ENCODE measurements at places on chromosomes 5 and 9. TPM values are rescaled to one million over a fixed set of nuclear protein-coding genes. Genes with fewer than 3 reads are reported as not detected.

FAT2 gene
- 3.3 TPM for total RNA-seq

NR6A1 gene
- 1.6 TPM for total RNA-seq

ECM2 gene
- 3.3 TPM for total RNA-seq

SPOCK1 gene
- 37.9 TPM for total RNA-seq

DNA sequence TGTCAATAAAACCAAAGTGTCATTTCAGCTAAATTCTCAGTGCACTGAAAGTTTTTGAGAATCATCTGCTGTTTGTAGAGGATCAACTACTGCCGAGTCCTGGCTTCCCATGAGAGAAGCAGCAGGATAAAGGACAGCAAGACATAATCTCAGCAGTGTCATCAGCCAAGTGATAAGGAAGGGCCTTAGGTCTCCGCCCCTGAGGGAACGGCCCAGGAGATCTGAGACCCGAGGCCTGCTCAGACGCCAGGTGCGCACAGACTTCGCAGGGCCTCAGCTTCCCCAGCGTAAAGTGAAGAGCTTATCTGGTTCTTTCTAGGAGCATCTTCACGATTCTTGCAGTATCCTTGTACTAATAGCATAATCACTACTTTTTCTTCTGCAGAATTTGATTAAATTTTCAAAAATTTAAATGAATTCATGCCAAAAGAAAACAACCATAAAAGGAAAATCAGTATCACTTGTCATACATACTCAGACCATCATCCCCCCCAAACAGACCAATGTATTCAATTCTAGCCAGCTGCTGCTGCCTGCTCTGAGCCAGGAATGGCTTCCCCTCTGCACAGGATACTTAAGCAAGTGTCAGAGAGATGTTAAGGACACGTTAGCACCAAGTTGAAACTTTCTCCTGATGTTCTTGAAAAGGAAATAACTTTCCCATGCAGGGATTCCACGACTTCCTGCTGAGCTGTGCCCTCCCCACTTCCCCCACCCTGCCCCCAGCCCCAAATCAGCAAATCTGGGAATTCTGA, 2.2 kb downstream of the GFPT2 start:
- DNase-seq: no peak

DNA sequence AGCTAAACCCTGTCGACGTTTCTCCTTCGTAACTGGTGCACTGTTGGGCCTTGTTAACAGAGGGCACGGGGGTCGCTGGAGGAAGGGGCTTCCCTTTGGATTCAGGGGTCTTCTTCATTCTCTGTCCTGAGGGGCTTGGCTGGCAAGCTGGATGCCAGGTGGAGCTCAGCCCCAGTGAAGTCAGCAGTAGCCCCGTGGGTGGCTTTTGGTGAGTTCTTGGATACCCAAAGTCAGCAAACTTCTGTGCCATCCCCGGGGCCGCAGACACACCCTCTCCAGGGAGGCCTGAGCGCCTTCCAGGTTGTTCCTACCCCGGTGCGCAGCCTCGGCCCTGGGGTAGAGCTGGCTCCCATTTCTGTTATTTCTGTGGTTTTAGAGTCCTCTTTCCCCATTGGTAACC, 12.3 kb upstream of the OBP2A start:
- DNase-seq: no peak

CTNNAL1 gene
- 7.3 TPM for total RNA-seq

GRCh38 chr5:59559847-59560246, 333.7 kb downstream of the PDE4D start:
- no peak for DNase-seq

GRCh38 chr9:20387062-20387461, 235.2 kb downstream of the MLLT3 start:
- DNase-seq: no peak

ZNF618 gene
- 4.9 TPM for total RNA-seq

GRCh38 chr5:41843456-41844370, 26.5 kb downstream of the OXCT1 start:
- DNase-seq: no peak

DNA sequence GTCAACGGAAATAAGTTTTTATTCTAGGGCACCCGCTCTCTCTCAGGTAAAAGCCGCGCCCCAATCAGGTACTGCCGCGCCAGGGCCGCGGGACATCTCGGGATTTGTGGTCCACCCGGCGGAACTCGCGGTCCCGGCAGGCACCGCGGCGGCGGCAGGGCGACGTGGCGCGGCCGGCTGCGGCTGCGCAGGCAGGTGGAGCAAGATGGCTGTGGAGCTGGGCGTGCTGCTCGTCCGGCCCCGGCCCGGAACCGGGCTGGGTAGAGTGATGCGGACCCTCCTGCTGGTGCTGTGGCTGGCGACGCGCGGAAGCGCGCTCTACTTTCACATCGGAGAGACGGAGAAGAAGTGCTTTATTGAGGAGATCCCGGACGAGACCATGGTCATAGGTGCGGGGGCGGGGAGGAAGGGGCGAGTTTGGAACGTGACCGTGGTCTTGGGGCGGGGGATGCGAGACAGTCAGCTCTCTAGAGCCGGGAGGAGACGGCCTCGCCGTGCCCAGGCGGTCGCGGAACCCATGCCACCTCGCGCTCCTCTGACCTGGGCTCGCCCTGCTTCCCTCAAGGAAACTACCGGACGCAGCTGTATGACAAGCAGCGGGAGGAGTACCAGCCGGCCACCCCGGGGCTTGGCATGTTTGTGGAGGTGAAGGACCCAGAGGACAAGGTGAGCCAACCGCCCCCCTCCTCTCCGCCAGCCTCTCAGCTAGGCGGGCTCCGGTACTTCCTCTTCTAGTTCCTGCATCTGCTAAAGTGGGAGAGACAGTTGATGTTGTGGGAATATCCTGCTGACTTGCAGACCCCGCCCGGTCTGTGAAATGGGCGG, at the start of gene TMED9:
TMED9 (plus strand) TSS at position 194 of the 825 bp plus-strand sequence; CDS start at position 206, 12 bp downstream.
- DNase-seq: peak; percentile 88

DNA sequence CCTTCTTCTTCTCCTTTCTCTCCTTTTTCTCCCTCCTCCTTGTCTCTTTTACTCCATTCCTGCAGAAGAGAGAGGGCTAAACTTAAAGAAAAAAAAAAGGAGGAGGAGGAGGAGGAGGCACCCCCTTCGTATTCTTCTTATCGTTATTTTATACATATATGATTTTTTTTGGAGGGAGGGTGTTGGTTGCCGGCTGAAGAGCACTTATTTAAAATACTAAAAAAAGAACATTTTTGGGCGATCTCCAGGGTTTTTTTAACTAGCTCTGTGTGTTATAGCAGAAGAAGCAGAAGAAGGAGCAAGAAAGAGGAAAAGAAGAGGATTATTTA, 381 bp downstream of the NR2F1 start:
- DNase-seq: no peak

DNA sequence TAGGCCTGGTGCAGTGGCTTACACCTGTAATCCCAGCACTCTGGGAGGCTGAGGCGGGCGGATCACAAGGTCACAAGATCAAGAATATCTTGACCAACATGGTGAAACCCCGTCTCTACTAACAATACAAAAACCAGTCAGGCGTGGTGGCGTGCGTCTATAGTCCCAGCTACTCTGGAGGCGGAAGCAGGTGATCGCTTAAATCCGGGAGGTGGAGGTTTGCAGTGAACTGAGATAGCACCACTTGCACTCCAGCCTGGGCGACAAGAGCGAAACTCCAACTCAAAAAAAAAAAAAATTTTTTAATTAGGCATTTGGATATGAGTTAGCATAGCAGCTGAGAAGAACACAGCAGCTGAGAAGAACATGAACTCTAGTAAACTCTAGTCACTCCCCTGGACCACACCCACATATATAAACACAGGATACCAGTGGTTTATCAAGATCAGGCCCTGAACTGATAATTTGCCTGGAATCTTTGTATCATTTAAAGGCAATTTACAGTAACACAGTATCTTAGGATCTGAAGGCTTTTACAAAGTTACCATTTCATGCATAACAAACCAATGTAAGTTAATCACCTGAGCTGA, 4.6 kb upstream of the UGCG start:
- no peak for DNase-seq

DNA sequence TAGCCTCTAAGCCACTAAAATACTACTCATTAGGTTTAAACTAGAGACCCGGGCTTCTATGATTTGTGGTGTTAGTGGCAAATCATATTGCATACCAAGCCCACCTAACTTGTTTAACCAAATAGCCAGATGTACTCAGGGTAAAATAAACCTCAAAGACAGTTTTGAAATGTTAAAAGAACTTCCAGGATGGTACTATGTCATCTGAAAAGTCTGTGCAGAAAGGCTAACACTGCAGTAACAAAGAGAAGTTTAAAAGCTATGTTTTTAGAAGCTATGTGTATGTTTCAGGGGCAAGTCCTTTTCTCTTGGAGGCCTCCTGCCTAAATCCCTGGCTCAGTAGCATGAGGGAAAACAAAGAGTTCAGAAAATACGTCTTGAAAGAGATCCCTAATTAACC, 84.9 kb upstream of the IL7R start:
- DNase-seq: no peak

DNA sequence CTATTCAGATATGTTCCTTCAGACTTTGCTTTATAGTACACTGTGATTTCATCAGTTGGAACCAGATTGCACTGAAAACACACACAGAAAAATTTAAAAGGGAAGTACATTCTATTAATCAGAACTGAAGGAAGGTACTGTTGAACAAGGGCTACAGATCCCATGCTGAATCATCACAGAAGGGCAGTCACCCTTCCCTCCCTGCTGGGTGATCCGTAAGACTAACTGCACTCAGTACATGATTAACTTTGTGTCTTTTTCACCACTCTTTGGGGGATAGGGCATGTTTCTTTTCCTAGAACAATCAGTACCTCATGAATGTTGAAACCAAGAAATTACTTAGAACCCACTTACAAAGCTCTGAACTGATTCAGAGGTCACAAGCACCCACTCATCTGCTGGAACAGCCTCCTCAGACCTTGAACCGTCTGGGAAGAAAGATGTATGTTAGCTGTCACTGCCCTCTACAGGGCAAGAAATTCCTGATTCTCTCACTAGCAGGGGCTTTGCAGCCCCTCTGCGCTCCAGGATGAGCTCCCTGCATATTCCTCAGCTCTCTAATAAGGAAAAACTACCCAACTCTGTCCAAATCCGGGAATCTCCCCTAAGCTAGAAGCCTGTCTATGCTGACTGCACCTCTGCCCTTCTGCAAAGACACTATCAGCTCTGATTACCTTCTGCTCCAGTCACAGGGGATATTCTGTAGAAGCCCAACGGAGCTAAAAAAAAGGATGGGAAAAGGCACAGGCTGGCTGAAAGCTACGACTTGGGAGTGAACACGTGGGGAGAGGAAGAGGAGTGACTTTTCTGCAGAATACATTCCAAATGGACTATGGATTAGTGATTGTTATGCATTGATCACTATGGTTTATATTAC, 51.0 kb downstream of the IARS1 start:
- DNase-seq: no peak

GABRA1 gene
- total RNA-seq: 29.8 TPM

LURAP1L gene
- 1.6 TPM for total RNA-seq

GRCh38 chr5:55073211-55073610, 29.2 kb upstream of the GZMA start:
- DNase-seq: no peak

DNA sequence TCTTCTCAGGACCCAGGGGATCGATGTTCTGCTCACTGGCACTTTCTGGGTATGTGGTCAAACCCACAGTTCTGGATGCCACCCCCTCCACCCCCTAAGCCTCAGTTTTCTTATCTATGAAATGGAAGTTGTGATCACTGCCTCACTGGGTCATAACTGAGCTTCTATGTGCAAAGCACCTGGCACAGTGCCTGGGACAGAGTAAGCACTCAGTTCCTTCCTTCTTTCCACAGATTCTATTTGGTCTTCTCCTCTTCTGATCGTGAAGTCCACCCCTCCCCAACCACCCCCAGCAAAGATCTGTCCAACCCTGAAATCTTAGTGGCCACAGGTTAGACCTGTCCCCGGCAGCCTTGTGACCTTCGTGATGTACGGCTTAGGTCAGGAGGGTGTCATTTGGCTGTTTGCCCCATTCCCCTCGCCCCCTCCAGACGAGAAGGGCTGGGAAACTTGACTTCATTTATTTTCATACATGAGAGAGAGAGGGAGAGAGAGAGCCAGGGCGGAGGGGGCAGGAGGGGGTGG, 181.4 kb downstream of the FGF18 start:
- no peak for DNase-seq

DNA sequence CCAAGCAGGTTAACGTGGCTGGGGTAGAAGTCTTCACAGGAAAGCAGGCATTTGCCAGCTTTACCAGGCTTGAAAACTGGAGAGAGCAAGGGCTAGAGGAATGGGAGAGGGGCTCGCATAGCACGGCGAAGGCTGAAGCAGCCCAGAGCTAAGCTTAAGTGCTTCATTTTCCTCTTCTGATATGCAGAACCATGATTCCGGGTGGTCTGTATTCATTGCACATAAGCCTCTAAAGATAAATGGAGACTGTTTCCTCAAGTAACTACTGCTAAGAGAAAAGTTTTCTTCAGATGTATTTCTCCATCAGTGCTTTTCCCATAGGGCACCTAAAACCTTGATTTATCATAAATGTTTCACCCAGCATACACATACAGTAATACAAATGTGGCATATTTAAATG, 414.1 kb downstream of the MLLT3 start:
- DNase-seq: no peak

OSMR gene
- total RNA-seq: 0.82 TPM

DNA sequence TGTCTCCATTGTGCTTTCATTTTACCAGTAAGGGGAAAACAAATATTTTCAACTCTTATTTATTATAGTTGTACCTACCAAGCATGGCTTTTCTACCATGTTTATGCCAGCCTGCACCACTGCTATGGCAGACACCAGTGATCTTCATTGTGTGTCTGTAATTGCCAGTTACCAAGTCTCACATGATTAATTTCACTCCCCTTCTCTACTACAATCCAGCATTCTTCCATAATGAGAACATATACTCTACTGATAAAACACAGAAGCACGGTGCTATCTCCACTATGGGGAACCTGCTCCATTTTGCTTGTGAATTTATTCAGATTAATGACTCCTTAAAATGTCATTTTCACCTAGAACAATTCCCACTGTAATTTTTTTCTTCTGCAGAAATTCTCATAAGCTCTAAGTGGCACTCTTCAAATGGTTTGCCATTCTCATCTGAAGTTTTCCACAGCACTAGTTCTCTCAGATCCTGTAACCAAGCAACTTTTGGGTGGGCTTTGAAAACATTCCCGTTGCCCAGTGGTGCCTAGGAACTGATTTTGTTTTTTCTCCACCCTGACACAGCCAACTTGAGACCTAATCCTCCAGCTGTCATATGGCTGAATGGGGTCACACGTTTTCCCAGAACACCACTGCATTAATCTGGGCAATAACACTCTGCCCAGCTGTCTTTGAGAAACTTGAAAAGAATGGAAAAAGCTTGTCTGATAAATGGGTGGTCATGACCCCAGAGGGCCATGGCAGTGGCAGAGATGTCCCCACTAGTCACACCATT, 222.7 kb upstream of the RASEF start:
- DNase-seq: no peak

DNA sequence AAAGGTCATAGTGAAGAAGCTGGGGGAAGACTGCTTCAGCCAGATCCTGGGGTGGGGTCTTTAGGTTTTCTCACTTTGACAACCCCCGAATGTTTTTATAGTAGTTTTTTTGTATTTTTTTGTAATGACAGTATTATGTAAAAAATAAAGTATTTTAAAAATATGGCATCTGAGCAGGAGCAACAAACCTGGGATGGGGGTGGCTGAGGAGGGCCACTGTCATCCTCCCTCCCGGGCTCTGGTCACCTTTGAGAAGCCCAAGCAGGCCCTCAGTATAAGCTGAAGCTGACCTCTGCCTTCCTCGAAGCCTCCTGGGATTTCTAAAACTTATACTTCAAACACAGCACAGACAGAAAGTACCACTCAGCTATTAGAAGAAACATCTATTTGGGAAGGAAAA, 8.7 kb downstream of the DNAJB5 start:
- DNase-seq: no peak
